Stimulated activated CD8-positive, alpha-beta memory T cell treated with anti-CD3 and anti-CD28 coated beads, Interleukin-7, amount 100 ng/mL, for 1 hour (primary cell): ENCODE measurements at places on chromosomes 13 and 19.

DNA sequence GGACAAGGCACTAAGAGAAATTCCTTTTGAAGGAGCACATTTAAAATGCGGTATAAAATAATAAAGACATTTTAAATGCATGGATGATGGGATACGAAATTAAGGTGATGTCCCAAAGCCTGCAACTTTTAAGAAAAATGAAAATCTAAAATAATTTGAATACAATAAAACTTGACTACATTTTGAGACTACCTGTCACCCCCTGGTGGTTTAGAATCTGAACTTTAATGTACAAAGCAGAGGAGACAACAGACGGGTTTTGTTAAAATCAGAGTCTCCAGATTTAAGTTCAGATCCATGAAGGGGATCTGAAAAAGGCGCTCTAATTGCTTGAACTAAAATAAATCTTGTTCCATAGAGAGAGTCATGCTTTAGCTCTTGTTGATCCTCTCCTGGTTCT lies 1129.3 kb upstream of the PCDH20 start:
- no peak for DNase-seq

DNA sequence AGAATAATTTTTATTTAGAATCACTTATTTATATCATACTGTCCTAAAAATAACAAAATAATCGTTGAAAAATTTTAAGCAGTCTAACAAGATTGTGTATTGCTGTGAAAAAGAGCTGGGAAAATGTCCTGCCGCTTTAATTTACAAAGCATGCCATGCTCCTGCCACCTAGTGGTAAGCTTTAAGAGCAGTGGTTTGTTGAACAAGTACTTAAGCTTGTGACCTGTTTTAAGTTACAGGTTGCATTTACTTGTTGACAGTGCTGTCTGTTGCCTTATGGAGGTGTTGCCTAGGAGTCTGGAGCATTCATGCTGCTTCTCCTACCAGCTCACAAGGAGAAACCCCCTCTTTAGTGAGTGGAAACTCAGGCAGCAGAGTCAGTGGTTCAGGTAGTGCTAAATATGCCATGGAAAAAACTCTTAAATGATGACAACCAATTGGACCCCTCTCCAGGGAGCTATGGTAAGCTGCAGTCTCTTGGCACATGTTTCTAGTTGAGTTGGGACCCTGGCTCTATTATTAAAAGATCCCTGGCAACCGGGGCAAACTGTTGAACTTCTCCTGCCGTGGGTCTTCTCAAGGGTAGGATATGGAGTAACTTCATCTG lies 68.4 kb downstream of the SPATA13 start:
- no peak for DNase-seq

GRCh38 chr13:111187960-111188541 lies 72.9 kb downstream of the ARHGEF7 start:
- no peak for DNase-seq

DNA sequence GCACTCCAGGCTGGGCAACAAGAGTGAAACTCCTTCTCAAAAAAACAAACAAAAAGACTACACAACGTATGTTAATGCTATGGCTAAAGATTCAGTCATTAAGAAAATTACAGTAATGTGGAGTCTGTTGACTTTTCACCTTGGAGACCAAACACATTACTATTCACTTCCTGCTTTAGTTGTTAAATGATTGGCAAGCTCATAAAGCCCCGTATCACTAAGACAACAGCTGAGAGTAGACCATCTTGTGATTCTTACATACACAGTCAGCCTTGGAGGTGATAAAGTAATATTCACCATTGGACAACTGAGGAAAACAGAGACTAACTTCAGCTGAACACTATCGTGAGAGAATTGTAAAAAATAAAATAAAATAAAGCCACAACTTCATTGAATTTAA lies 86.5 kb downstream of the KCTD12 start:
- DNase-seq: no peak

DNA sequence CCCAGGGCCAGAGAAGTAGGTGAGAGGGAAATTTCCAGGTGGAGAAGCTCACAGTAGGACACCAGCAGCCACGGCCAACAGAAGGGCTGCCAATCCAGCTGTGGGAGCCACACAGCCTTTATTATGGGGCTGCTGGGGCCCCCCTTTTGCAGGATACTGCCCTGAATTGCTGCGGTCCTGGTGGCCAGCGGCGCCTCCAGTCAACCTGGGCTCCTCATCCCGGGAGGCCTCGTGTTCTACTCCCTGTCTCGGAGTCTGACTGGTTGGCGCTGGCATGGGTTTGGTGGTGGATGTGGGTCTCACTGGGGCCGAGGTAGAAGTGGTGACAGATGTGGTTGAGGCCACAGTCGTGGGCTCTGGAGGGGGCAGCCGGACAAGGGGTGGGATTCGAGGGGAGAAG lies 4.1 kb downstream of the LYPD3 start:
- no peak for DNase-seq

- DNase-seq: no peak
These were observed 478 bp downstream of the LMO7 start for GRCh38 chr13:75636436-75637180.

GRCh38 chr13:80437231-80437630 lies 96.3 kb upstream of the SPRY2 start:
- no peak for DNase-seq

GRCh38 chr19:35161434-35161743 lies 6.9 kb downstream of the FXYD5 start:
- DNase-seq: no peak
